ENCODE measurements at places on chromosomes 3 and 15. TPM values are rescaled to one million over a fixed set of nuclear protein-coding genes. Genes with fewer than 3 reads are reported as not detected.

TRPM1 gene
- total RNA-seq, result not detected

GRCh38 chr15:82548700-82549099, 8.4 kb upstream of the RPS17 start:
- DNase-seq, result no peak

DNA sequence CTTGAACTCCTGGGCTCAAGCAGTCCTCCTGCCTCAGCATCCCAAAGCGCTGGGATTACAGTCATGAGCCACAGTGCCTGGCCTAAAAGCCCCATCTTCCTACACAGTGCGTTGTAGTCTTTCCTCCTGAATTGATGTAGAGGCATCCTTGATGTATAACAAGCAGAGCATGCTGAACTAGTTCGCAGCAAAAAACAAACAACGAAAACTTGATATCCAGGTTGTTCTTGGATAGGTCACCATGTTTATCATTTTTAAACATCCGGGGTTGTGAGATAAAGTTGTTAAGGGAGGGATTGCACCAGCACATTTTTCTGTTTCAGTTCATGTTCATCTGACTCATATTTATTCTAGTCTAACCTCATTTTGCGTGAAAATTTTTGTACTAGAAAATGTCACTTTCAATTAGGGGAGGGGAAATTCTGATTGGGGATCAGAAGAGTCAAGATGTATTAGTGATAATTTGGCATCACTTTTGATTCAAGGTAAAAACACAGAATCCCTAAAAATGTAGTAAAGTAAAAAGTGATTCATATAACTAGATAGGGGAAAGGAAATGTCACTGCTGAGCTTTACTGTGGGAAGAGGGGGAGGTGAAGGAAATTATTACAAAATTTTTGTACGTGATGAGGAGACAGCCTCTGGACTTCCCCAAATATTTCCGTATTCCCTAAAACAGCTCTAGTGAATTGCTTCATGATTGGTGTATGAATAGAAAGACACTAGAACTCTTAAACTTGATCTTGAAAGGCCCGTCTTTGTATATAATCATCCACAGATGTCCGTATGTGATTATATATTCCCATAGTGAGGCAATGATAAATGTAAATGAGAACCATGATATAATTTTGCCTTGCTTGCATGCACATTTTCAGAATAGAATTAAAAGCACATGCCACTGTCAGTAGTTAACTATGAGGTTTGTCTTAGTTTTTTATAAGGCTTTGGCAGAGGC, 22.9 kb downstream of the RAB8B start:
- DNase-seq, result no peak

- no peak for DNase-seq
Measured at GRCh38 chr3:157922614-157923013, 183.6 kb downstream of the SHOX2 start.

DNA sequence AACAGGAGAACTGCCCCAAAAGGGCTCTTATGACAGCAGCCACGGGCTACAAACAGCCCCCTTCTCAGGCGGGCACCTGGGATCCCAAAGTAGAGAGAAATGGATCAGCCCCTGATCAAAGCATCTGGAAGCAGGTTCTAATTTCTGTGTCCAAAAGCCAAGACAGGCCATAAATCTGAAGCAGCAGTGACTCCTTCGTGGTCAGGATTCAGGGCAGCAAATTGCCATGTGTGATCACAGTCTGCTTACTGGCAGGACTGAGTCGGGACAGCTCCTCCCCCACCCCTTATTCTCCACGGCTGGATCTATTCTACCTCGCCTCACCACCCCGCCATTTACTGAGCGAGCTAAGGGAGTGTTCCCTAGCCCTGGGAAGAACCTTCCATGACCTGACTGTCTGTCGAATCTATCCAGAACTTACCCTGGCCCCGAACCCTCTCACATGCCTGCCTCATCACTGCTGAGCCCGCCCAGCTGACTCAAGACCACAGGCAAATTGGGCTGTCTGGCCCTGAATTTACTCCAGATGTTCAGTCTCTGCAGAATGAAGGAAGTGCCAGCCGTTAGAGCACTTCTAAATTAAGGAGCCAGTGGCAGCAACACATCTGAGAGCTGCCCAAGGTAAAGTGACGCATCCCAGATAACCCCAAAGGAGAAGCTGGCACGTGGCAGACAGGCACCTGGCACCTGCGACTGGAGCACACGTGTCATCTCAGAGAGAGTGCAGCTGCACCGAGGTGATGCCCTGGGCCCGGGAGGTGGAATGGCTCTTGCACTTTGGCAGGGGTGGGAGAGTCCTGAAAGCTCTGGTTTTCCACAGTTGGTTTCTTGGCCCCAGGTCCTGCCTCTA, 1.3 kb downstream of the LRRC15 start:
- DNase-seq, result no peak

GRCh38 chr3:15815696-15816095, 17.9 kb upstream of the ANKRD28 start:
- no peak for DNase-seq

EPHB1 gene
- total RNA-seq, result 1.2 TPM

DNA sequence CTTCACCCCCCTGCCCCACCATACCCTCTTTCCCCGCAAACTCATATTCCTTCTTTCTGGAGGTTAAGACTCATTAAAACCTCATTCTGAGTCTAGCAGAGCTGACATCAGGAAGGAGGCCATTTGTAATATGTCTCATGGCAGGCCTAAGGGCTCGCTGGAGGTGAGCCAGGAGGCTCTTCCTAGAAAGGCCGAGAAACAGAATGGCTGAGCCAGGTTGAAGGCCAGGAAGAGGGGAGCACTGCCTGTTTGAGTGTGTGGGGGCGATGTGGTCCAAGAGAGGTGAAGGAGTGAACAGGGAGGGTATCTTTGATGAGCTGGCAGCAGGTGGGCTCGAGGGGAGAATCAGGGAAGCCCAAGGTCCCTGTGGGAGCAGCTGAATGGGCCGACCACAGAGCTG, 317.3 kb downstream of the TLE3 start:
- no peak for DNase-seq

CLDN18 gene
- not detected for total RNA-seq

DNA sequence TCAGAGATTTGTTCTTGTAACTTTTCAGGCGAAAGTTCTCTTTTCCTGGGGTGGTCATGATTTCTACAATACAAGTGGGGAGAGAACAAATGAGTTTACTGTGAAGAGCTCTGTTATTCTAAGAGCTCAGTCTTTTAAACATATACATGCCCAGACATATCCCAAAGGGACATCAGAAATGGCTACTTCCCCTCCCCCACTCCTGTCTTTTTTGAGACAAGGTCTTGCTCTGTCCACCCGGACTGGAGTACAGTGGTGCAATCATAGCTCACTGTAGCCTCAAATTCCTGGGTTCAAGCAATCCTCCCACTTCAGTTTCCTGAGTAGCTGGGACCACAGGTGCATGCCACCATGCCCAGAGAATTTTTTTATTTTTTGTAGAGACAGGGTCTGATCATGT, 18.2 kb downstream of the KPNA1 start:
- DNase-seq, result no peak

TGM4 gene
- not detected for total RNA-seq

CHRNA7 gene
- total RNA-seq, result 2.0 TPM

DPPA4 gene
- not detected for total RNA-seq

GRCh38 chr3:25904206-25904605, 114.3 kb downstream of the OXSM start:
- DNase-seq, result peak; percentile 30

DVL3 gene
- 74.5 TPM for total RNA-seq

DNA sequence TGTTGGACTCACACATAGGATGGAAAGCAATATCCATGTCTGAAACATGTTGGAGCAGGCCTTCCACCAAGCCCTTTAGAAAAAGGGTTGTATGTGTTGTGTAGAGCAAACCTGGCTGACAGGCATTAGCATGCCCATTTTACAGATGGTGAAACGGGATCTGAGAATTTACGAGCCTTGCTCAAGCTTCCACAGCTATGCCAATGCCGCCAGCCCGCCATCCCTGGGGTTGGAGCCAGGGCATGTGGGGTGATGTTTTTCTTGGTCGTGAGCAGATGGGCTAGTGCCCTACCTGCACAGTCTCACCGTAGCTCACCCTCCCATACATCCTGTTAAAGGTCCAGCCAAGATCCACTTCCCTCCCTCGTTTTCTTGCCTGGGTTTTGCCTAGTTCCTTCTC, 97.5 kb upstream of the TLE3 start:
- DNase-seq, result no peak

DNA sequence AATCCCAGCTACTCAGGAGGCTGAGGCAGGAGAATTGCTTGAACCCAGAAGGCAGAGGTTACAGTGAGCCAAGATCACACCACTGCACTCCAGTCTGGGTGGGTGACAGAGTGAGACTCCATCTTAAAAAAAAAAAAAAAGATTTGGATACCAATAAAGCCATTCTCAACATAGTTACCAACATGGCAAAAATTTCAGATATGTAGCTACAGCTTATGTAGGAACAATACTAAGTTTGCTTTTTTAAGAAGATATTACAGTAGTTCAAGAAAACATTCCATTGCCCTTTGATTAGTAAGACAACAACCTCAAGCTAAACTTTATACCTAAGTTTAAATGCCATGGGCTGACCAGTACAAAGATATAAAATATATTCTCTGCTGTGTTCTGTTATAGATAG, 34.4 kb downstream of the ZNF106 start:
- no peak for DNase-seq

- DNase-seq, result no peak
Measured at GRCh38 chr3:152193673-152194267, 75.0 kb upstream of the MBNL1 start.

DNA sequence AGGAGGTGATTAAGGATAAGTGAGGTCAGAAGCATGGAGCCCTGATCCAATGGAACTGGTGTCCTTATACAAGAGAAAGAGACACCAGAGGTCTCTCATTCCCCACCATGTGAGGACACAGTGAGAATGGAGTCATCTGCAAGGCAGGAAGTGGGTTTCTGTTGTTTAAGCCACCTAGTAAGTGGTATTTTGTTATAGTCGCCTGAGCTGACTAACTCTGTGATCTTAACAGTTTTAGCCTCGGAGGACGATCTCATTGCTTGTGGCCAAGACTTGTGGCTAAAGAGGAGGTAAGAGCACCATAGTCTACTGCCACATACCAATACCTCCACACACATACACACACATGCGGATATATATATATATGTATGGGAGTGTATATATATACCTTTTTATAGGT, 73.8 kb downstream of the MCTP2 start:
- no peak for DNase-seq

GRCh38 chr3:32493437-32494414, 8.9 kb downstream of the CMTM6 start:
- DNase-seq, result no peak

ASB14 gene
- 23.0 TPM for total RNA-seq

- DNase-seq, result no peak
Measured at GRCh38 chr3:12544652-12545472, 437 bp downstream of the MKRN2OS start.

GRCh38 chr3:62777130-62777529, 98.1 kb downstream of the CADPS start:
- no peak for DNase-seq

- DNase-seq, result no peak
Measured at GRCh38 chr3:42853739-42854302, 21.9 kb downstream of the CYP8B1 start.

BFSP2 gene
- not detected for total RNA-seq

SPESP1 gene
- 9.5 TPM for total RNA-seq

FBXW12 gene
- 0.28 TPM for total RNA-seq

GRCh38 chr3:172288651-172289050, 159.6 kb downstream of the GHSR start:
- DNase-seq, result no peak

DNA sequence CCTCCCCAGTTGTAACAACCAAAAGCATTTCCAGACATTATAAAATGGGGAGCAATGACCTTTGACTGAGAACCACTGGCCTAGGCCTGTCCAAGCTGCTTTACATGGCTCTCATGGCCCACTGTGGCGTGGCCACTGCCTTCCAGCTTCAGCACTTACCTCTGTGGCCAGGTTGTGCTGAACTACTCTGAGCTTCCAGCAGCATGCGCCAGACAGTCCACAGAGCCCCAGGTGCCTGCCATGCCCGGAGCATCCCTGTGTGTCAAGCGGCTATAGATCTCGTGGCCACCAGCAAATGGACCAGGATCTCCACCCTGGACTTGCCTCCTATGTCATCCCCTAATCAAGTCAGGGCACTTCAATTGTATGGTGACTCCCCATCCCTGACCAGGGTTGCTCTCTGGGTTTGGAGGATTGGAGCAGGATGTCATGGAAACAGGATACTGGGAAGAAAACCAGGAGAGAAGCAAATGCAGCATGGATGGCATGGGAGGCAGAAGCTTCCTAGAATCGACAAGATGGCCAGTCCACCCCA, 199.7 kb downstream of the UACA start:
- no peak for DNase-seq

GRCh38 chr15:66006986-66007385, 137.7 kb downstream of the RAB11A start:
- DNase-seq, result no peak

CKMT1B gene
- not detected for total RNA-seq

DNA sequence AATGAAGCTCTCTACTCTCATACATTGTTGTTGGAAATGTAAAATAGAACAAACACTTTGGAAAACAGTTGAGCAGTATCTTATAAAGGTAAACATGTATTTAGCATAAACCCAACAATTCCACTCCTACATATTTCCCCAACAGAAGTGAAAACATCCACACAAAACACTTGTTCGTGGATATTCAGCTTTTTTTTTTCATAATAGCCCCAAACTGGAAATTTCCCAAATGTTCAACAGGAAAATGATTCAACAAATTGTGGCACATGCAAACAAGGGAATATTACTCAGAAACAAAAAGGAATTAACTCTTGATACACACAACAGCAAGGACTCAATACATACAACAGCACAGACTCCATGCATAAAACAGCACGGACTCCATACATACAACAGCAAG, 28.5 kb downstream of the RFTN1 start:
- no peak for DNase-seq

DNA sequence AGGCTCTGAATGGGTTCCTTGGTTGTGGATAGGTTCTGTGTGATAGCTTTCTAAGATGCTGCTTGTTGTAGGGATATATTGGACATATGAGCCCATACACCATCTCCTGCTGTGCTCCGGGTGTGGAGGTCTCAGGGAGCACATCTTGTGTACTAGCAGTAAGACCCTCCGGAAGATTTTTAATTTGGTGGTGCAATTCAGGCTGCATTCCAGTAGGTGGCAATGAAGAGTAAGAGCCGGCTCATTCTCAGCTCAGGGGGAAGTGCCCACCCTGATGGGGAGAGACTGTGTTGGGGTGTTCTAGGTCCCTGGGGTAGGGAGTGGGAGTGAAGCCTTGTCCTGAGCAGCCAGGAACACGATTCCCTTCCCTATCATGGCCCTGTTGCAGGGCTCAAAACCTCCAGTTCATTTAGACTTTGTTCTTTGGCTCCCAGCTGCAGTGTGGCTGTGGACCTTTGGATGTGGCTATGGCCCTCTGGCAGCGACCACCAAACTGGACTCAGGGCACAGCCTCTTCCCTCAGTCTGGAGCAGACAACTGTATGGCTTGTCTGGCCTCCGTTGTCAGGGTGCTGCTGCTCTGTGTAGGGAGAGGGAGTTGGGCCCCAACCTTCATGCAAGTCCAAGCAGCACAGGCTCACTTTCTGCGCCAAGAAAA, 104.7 kb downstream of the UNC13C start:
- no peak for DNase-seq

- DNase-seq, result no peak
Measured at GRCh38 chr15:67190326-67190725, 64.1 kb downstream of the AAGAB start.

GRCh38 chr3:48555231-48555948, 1.2 kb downstream of the PFKFB4 start:
- no peak for DNase-seq
